ENCODE measurements at places on chromosomes 12 and 14.

GRCh38 chr14:65096323-65097089, 5.8 kb downstream of the MAX start:
- no peaks in the 10 kb centered on the region for H3K27me3 ChIP-seq
- H3K27ac ChIP-seq = peak overlapping the region; percentile 72
- no peak overlapping the region for H3K4me3 ChIP-seq
- H3K36me3 ChIP-seq = peaks cover 24% of the 10 kb centered on the region

- no peaks in the 10 kb centered on the region for H3K27me3 ChIP-seq
- H3K27ac ChIP-seq = peak overlapping the region; percentile 44
- H3K36me3 ChIP-seq = no peaks in the 10 kb centered on the region
- DNase-seq = no peak
- no peak overlapping the region for H3K4me3 ChIP-seq
- peaks cover 36% of the 10 kb centered on the region for H3K4me1 ChIP-seq
Observed at GRCh38 chr14:68621400-68622365, 171.2 kb downstream of the ZFP36L1 start.

- H3K36me3 ChIP-seq = no peaks in the 10 kb centered on the region
- peaks cover 34% of the 10 kb centered on the region for H3K27me3 ChIP-seq
- no peak for DNase-seq
- H3K4me3 ChIP-seq = no peak overlapping the region
- no peaks in the 10 kb centered on the region for H3K4me1 ChIP-seq
- no peak overlapping the region for H3K27ac ChIP-seq
Observed at GRCh38 chr12:52097045-52097666, 17.7 kb downstream of the SMIM41 start.

DNA sequence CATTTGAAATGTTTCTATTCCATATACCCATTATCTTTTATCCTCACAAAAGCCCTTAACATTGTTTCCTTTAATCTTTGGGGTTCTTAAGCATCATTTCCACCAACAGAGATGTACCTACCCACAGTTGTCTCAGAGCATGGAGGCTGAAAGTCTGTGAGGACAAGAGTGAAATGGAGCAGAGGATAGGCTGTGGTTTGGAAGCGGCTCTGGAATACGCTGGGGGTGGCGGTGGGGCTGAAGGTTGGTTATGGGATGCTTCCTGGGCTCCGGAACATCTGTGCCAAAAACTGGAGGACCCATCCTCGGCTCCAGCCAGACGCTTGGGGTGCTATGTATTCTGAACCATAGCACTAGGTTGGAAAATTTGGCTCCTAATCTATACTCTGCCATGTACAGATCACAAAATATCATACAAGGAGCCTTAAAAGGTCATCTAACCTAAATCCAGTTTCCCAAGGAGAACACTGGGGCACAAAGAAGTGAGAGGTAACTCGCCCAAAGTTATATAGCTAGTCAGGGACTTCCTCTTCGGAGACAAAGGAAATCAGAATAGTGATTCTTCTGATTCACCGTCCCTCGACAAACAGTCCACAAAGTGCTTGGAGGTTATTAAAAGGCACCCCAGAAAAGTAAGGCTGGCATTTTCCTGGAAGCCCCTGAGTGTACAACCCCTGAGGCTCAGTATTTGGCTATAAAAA, 2.5 kb downstream of the PPP1R3E start:
- no peaks in the 10 kb centered on the region for H3K27me3 ChIP-seq
- DNase-seq = no peak
- H3K4me1 ChIP-seq = peaks cover 9% of the 10 kb centered on the region

DNA sequence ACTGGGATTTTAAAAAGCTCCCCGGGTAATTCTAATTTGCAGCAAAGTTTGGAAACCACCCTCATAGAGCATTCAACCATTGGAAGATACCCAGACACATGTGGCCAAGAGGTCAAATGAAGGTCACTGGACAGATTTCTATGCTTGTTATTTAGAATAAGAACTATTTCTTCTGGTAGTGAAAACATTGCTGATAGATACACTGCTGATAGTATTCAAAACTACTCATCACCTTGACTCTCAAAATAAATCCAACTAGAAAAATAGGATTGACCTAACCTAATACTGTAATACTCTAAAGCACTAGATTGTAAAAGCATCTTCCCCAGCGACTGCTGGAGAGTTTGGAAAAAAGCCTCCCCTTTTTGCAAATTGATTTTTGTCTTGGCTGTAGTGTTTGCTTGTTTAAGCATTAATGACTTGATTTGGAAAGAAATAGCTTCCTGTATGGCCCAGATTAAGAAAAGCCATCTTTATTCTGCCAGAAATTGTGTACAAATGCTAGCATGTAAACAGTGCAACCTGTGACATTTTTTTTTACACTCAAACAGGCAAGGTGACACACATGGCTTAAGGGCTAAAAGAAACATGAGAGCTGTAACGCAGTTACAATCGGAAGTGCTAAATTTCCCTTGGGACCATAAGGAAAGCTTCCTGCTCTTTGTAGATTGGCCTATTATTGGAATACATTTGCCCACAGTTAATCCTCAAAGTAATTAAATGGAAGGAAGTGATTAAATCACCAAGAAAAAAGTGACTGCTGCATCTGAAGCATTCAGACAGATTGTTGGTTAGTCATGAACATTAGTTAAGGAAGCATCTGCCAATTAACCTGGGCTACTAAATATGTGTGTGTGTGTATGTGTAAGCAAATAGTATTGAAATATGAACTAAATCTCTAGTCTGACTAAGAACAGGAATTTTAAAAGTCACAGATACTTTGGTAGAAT, 356.5 kb upstream of the ATP2B1 start:
- H3K27ac ChIP-seq = no peak overlapping the region
- H3K27me3 ChIP-seq = no peaks in the 10 kb centered on the region
- peaks cover 7% of the 10 kb centered on the region for H3K4me1 ChIP-seq
- H3K36me3 ChIP-seq = no peaks in the 10 kb centered on the region
- no peak overlapping the region for H3K4me3 ChIP-seq
- DNase-seq = no peak

DNA sequence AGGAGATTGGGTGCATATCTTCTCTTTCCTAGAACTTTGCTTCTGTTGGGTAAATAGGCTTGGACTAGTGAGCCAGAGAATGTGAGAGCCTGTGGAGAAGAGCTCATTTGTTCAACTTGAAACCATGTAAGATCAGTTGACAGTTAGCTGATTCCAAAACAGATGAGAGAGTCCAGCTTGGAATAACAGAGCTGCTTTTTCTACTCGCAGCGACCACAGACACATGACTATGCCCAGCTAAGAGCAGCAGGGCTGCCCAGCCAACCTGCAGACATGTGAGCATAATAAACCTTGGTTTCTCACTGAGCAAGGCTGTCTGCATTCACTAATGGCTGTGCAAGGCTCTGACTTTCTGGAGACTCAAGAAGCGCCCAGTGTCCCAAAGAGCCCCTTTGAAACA, 209.2 kb downstream of the C12orf75 start:
- H3K27me3 ChIP-seq = no peaks in the 10 kb centered on the region
- no peak for DNase-seq
- no peak overlapping the region for H3K27ac ChIP-seq

DNA sequence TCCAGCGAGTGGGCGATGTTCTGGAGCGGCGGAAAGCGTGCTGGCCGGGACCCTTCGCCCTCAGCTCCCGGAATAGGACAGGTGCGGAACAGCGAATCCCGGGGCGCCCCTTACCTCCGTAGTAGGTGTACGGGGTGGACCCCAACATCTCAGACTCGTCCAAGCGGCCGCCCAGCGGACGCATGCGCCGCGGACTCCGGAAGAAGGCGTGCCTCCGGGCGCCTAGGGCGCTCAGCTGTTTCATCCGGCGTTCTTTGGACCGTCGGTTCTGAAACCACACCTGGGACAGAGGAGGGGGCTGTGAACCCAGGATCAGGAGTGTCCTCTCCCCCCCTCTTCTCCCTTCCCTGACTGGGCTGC, 4.5 kb downstream of the LHX5 start:
- peak overlapping the region; percentile 15 for H3K4me3 ChIP-seq
- no peak overlapping the region for H3K27ac ChIP-seq
- no peaks in the 10 kb centered on the region for H3K36me3 ChIP-seq
- peaks cover 10% of the 10 kb centered on the region for H3K27me3 ChIP-seq
- H3K4me1 ChIP-seq = peaks cover 66% of the 10 kb centered on the region
- no peak for DNase-seq

DNA sequence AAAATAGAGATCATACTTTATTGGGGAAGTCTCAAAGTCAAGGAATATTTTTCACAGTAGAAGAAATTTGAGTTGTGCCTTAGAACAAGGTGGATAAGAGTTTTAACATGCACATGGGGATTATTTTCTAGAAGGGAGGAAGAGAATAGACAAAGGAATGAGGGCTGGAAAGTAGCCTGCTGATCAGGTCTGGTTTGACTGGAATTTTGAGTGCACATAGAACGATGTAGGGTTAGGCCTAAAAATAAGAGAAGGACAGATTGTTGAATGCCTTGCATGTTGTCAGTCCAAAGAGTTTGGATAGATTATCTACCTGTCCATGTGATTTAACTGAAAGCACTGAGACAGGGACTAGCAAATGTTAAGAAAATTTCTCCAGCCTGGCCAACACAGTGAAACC, 87.2 kb downstream of the SRGAP1 start:
- H3K36me3 ChIP-seq = no peaks in the 10 kb centered on the region
- H3K4me3 ChIP-seq = no peak overlapping the region
- no peak for DNase-seq
- H3K4me1 ChIP-seq = peaks cover 30% of the 10 kb centered on the region
- H3K27me3 ChIP-seq = no peaks in the 10 kb centered on the region

GRCh38 chr12:57112492-57113294, 1.5 kb upstream of the STAT6 start:
- H3K36me3 ChIP-seq = peaks cover 8% of the 10 kb centered on the region
- H3K4me1 ChIP-seq = peaks cover 30% of the 10 kb centered on the region
- no peak for DNase-seq
- no peaks in the 10 kb centered on the region for H3K27me3 ChIP-seq
- peak overlapping the region; percentile 96 for H3K27ac ChIP-seq

DNA sequence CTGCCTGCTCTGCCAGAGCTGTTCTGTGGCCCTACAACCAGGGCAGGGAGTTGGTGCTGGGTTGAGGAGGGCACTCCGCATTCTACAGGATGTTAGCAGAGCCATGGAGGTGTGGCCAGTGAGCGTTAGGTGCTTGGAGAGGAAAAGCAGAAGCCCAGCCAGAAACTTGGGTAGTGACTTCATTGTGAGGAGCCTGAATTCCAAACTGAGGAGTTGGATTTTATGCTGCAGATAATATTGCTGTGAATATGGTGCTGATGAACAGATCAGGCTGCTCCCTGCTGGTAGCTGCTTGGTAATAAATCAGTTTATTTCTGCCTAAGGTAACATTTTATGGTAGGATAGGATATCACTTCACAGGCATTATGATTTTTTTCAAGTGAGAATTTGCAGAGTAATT, 7.1 kb upstream of the CCDC175 start:
- H3K4me1 ChIP-seq = no peaks in the 10 kb centered on the region
- DNase-seq = no peak
- no peak overlapping the region for H3K27ac ChIP-seq
- no peaks in the 10 kb centered on the region for H3K27me3 ChIP-seq

DNA sequence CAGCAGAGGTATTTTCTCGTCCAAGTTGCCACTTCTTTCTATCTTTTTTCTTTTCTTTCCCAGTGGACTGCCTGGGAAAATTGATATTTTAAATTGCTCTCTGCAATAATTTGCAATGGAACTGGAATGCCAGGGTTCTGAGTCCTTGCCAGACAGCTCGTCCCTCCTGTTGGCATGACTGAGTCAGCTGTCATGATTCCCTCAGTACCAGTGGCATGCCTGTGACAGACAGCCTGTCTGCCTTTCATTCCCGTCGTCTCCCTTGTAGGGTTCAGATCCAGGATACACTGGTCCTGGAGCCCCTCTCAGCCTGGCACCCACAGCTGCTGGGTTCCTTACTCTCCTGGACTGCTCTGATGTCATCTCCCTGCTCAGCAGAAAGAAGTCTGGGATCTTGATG, 84.8 kb downstream of the PTPN11 start:
- DNase-seq = no peak
- no peak overlapping the region for H3K27ac ChIP-seq
- no peaks in the 10 kb centered on the region for H3K27me3 ChIP-seq
- H3K36me3 ChIP-seq = peaks cover 61% of the 10 kb centered on the region
- H3K4me1 ChIP-seq = no peaks in the 10 kb centered on the region

- H3K4me1 ChIP-seq = no peaks in the 10 kb centered on the region
- H3K36me3 ChIP-seq = peaks cover 96% of the 10 kb centered on the region
- H3K27me3 ChIP-seq = no peaks in the 10 kb centered on the region
Observed at GRCh38 chr12:111798182-111798581, 31.4 kb downstream of the ALDH2 start.

- H3K4me1 ChIP-seq = no peaks in the 10 kb centered on the region
- DNase-seq = no peak
- H3K36me3 ChIP-seq = peaks cover 6% of the 10 kb centered on the region
- no peak overlapping the region for H3K4me3 ChIP-seq
- no peak overlapping the region for H3K27ac ChIP-seq
- H3K27me3 ChIP-seq = no peaks in the 10 kb centered on the region
Observed at GRCh38 chr14:31203414-31203742, 4.2 kb downstream of the HECTD1 start.

DNA sequence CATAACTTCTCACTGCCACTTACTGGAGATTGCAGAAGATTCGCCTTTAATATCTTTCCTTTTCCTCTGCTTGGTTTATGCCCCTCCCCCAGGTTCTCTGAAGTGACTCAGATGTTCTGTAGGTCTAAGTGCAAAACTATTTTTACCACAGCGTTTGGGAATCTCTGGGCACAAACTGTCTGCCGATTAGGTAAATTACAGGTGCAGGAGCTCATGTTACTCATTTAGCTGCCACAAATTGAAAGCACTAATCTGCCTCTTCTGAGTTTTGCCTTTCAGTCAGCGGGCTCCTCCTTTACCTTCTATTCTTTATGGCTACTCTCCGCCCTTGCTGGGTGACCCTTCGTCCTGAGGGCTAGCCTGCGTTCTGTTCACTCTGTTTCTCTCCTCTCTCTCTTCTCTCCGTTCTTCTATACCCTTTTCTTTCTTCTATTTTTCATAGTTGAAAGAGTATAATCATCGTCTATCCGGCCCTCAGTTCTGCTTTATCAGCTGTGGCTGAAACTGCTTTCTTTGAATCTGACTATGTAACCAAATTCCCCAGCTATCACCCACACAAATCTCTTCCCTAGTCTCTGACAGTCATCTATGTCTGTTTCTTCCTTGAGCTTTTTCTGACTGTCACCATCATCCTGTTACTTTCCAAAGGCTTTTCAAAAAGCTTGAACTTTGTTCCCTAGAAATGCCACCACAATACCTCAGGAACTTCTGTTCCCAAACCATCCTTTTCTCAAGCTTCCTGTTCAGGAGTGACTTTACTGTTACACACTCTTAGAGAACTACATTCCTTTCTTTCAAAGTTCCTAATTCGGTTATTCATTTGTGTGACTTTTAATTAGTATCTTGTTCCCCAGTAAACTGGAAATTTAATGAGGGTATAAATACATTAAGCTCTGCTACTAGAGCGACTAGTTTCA, 4.3 kb upstream of the MYF6 start:
- no peaks in the 10 kb centered on the region for H3K4me1 ChIP-seq
- no peak overlapping the region for H3K4me3 ChIP-seq
- H3K27me3 ChIP-seq = no peaks in the 10 kb centered on the region
- DNase-seq = no peak
- no peak overlapping the region for H3K27ac ChIP-seq

- peak; percentile 21 for DNase-seq
- no peaks in the 10 kb centered on the region for H3K27me3 ChIP-seq
- H3K36me3 ChIP-seq = no peaks in the 10 kb centered on the region
Observed at GRCh38 chr12:105696-106095, 39.1 kb downstream of the IQSEC3 start.
